Activated CD8-positive, alpha-beta memory T cell treated with anti-CD3 and anti-CD28 coated beads for 24 hours (primary cell): ENCODE measurements at places on chromosomes 3 and 15.
A peak's percentile ranks its signal among the peaks of the same experiment; 100 is the strongest.

GRCh38 chr3:197456261-197457091 is 99.3 kb downstream of the BDH1 start:
- peak; percentile 85 for DNase-seq

- DNase-seq: no peak
Measured at GRCh38 chr3:117263270-117263669, 553.7 kb downstream of the TUSC7 start.

DNA sequence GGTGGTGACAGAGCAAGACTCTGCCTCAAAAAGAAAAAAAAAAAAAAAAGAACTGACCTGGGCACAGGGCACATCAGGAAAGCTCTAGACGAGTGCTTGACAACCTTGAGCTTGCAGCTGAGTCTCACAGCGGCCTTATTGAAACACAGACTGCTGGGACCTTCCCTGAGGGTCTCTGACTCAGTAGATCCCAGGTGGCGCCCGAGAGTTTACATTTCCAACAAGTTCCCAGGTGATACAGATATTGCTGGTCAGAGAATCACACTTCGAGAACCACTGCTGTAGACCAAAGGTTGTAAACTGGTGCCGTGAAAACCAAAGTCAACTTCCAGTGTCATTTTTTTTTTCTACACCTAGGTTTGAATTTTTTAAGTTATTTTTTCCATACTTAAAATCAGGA is 573.2 kb upstream of the MDFIC2 start:
- no peak for DNase-seq

GRCh38 chr3:46663591-46664135 is 29.8 kb downstream of the ALS2CL start:
- peak; percentile 47 for DNase-seq

DNA sequence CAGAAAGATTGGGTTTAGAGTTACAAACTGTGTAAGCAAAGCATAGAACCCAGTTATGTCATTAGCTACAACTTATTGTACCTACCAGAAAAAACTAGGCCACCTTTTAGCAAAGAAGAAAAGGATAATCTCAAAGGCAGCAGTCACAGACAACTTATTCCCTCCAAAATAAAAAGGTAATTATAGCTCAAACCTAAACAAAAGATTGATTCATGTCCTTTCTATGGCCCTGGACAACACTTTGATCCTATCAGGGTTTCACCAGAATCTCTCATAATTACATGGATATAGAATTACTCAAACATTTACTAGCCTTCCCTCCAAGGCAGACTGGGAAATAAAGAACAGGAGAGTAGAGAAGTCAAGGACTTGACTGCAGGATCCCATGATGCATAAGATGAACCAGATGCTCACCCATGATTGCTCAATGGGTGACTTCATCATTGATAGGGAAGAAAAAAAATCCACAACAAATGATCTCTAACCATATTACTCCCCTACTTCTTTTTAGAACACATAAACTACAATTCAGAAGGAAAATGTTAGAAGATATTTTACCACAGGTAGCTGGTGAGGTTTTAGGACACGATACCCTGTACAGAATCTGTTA is 17.4 kb downstream of the DET1 start:
- DNase-seq: no peak

DNA sequence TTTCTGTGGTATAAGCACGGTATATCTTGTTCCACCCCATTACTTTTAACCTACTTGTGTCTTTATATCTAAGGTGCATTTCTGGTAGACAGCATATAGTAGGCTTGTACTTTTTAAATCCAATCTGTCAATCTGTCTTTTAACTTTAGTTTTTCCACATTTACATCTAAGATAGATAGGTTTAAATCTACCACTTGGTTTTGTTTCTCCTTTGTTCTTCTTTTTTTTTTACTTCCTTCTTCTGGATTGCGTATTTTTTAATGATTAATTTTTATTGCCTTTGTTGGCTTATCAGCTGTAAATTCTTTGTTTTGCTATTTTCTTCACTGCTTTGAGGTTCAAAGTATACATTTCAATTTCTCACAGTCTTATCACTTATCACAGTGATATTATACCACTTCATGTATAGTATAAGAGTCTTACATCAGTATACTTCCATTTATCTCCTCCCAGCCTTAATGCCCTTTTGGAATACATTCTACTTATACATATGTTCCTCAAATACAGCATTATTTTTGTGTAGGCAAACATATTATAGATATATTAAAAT is 31.0 kb downstream of the IQCB1 start:
- no peak for DNase-seq

DNA sequence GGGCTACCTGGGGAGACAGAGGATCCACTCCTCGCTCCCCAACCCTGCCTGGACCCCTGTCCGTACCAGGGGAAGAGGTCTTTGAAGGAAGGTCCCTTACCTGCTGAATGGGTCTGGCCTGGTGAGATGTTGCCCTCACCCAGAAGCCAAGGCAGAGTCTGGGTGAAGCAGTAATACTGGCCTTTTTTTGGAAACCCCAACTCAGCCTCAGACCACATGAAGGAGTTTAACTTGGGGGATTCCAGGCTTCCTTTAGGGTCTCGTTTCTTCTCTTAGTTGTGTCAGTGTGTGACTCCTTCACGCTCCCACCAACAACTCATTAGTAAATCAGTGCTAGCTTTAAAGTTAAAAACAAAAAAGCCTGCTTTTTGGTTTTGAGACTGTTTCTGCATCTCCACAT is 45.6 kb downstream of the RTP1 start:
- DNase-seq: no peak

DNA sequence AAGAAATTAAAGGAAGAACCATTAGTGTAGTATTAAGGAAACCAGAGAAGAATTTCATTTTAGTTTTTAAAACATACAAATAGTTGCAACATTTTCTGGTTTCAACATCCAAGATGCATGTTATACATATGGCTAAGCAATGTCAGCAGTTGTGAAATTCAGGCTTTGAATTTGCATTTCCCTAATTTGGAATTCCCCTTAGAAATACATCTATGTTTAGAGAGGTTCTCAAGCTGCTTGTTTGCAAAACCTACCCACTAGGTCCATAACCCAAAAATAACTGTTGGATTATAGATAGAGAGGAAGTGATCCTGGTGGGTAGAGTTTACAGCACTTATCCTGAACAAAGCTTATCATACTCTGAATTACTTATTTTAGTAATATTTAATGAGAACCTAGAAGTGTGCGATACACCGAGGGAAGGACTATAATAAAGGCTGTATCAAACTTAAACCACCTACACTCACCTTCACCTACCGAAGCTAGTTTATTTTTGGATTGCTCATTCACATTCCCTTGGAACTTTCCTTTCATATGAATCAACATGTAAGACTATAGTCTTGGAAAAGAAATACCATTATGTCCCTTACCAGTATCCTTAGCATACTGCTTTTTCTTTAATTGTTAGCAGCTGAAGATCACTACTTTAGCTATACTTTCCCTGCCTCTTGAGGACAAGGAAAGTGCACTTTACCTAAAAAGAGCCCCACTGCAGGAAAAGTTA is 60.6 kb downstream of the CHAC1 start:
- DNase-seq: no peak

GRCh38 chr3:159798951-159799350 is 189.7 kb upstream of the IL12A start:
- no peak for DNase-seq

- no peak for DNase-seq
Measured at GRCh38 chr3:49898991-49899390, 4.7 kb downstream of the MST1R start.

- DNase-seq: no peak
Measured at GRCh38 chr3:187044206-187044605, 95.1 kb downstream of the RPL39L start.

- no peak for DNase-seq
Measured at GRCh38 chr15:31954374-31955172, 75.7 kb upstream of the CHRNA7 start.

DNA sequence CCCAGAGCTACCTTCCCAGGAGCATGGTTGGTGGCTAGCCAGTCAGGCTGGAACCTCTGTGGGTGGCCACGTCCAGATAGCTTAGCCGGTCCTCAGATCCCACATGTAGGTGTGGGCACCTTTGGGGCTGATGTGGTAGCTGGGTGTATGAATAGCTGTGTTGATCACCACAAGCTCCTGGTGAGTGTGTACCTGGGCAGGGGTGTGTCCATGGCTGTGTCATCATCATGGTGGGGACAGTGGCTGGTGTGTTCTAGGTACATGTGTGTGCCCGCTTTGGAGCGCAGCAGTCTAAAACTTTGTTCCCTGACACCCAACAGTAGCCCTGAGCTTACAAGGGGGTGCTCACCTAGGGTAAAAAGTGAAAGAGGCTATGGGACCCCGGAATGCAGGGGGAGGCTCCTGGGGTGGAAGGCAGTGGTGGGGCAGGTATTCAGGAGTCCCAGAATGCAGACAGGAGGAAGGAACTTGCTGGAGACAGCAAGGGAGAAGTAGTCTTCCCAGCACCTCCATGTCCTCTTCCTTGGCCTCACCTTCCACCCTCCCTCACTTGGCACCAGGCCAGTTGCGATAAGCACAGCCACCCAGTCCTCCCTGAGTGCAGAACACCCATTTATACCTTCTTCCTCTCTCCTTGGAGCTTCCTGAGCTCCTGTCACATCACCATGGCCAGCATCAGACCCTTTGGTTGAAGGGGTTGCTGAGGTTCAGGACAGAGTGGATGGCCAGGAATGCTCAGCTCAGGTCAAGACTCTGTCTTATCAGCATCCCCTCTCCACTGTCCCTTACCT is 1.2 kb downstream of the CISH start:
- peak; percentile 87 for DNase-seq

DNA sequence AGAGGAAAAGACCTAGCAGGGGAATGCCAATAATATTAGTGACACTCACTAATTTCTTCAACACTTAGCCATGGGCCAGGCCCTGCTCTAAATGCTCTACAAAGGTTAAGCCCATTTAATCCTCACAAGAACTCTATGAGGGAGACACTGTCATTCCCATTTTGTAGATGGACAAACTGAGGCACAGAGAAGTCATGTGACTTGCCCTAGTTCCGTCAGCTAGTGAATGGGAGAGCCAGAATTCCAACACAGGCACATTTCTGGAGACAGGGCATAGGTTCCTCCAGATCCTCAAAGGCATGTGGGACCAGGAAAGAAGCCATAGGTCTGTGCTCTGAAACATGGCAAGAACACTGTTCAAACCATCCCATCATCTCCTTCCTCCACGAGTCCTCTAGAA is 31.5 kb downstream of the LOXL1 start:
- no peak for DNase-seq

DNA sequence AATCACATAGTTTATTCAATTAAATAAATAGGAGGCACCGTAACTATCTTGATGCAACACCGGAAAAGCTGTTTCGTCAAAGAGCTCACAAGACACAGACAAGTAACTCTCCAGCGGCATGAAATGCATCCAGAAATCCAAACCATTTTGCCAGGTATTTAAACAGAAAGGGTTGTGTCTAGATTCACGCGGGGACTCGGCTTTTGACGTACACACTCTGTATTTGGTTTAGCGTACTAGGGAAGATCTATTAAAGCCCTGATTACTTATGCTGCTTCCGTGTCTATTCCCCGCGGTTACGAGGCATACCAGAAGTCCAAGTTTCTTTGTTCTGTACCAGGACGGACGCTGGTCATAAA is 718 bp downstream of the BNIP2 start:
- DNase-seq: no peak

DNA sequence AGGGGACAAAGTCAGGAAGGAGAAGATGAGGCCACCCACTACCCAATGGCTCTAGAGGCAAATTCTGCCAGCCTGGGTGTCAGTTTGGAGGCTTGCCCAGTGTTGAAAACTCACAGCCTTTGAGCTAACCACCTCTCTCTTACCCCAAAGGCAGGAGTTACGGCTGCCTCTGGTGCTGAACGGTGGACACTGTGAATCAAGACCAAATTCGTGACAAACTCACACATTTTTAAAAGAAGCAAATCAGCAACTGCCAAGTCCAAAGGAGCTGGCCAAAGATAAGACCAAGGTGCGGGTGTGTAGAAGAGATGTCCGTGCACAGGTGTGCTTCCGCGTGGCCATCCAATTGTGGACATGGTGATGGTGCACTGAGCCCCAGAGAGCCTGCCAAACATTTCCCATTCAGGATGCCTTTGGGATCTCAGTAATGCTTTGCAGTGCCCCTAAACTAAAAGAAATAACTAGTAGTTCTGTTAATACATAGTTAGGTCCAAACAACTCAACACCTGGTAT is 74.6 kb downstream of the FAM174B start:
- peak; percentile 13 for DNase-seq
